CD4-positive, alpha-beta T cell treated with Interleukin-1 beta for 1 hour (primary cell): ENCODE measurements at places on chromosomes 3 and 15.

DNA sequence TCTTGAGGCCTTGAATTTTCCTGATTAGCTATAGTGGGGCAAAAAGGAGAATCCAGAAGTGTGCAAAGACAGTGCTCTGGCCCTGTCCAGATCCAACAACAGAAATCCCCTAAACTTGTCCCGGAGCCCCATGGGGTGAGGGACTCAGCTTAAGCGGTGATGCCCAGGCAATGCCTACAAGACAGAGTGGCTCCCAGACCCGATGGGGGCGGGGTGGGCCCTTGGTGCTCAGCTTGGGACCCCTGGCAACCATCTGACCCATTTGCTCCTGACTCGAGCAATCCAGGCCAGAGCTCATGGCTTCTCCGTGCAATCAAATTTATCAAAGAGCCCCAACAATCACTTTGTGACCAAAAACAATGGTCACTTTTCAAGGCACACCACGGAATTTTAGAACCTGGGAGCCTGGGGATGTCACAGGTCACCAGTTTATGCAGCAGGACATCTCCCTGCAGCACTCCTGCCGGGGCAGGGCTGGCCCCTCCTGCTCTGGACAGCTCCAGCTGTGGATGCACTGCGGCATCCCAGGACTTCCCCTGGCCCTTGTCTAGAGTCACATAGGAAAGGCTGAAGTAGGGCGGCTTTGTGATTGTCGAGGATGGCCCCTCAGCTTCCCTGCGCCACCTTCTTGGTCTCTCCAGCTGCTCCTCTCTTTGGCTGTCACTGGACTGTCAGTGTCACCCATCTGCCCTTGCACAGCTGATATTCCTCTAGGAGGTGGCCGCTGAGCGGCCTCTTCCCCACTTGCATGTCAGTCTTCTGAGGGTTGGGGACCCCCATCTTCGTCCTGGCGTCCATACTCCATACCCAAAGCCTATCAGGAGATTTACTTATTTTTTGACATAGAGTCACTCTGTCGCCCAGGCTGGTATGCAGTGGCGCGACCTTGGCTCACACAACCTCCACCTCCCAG is 28.4 kb downstream of the RGMA start:
- no peak for DNase-seq

- DNase-seq, result no peak
Measured at GRCh38 chr15:59410391-59410896, 27.5 kb upstream of the FAM81A start.

GRCh38 chr3:70736009-70736408 is 423.6 kb upstream of the MDFIC2 start:
- no peak for DNase-seq

DNA sequence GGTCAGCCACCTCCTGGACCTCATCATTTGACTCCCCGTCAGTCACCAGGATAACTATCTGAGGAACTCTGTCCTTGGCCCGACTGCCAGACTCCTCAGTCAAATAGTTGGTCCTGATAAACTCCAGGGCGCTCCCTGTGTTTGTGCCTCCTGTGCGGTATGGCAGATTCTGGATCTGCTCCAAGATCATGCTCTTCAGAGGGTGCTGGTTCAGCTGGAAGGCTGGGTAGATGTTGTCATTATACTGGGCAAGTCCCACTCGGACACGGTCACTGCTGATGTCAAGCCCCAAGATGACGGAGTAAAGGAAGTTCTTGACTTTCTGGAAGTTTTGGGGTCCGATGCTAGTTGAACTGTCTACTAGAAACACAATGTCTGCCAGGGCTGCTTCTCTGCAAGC is 31.1 kb upstream of the CAPN7 start:
- no peak for DNase-seq

DNA sequence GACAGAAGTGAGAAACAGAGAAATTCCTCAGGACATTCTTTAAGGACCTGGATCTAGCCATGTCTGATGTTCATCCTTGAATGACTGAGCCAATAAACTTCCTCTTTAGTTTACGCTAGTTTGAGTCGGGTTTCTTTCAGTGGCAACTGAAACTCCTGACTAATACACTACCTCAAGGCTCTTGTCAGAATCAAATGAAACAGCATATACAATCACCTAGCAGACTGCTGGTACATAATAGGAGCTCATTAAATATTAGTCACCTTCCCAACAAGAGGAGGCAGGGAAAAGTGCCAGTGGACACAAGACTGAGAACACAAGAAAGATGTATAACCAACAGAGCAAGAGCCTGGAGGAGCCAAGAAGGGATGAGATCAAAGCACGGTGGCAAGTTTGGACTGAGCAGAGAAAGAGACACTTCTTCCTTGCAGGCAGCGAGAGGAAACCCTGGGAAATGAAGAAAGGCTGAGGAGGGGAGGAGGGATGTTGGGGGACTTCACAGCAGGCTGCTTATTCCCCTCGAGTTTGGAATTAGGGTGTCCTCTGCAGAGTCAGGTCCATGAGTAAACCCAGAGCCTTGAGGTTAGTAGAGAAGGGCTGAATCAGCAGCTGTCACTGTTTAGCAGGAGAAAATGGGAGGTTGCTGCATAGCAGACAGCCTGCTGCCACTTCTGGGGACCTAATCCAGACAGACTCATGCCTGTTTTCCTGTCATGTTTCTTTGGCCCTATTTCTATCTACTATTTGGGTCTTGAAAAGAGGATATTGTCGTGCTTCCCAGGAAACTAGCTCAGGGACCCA is 73.3 kb downstream of the MRPL46 start:
- DNase-seq, result no peak

GRCh38 chr3:88133711-88134263 is 16.0 kb upstream of the C3orf38 start:
- DNase-seq, result no peak

DNA sequence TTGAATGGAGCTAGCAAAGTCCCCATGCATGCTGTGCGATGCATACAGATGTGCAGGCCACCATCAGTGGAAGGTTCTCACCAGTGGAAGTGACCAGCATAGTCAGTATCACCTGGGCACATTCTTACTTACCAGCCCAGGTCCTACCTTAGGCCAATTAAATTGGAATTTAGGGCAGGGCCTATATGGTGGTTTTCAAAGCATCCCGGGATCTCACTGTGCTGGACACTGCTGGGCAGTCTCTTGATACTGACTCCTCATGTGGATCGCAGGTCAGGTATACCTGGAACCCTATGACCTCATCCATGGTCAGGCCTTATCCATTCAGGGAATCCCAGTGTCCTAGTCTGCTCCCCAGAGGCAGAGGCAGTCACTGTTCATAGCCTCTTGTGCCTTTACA is 336.6 kb upstream of the NR2E3 start:
- DNase-seq, result no peak

DNA sequence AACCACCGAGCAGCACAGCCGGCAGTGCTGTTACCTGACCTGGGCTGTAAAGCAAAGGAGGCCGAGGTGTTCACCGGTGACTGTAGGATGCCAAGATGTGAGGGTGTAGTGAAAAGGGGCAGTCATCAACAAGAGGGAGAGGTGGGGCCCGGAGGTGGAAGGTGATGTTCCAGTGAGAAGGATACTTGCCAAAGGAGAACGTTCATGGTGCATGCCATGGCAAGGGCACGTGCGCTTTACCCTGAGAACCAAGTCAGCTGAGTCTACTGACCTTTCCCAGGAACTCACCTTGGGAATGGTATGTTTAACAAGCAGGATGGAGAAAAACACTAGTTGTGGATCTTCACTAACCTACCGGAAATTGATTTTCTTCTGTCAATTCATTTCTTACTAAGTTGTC is 211.1 kb downstream of the PDZRN3 start:
- DNase-seq, result no peak

- DNase-seq, result no peak
Measured at GRCh38 chr3:178182337-178182779, 353.9 kb upstream of the KCNMB2 start.

- no peak for DNase-seq
Measured at GRCh38 chr15:39756806-39757522, 25.7 kb downstream of the FSIP1 start.

GRCh38 chr15:69131362-69132220 is 28.8 kb upstream of the GLCE start:
- DNase-seq, result no peak

GRCh38 chr3:101963902-101964362 is 114.6 kb downstream of the NFKBIZ start:
- no peak for DNase-seq

DNA sequence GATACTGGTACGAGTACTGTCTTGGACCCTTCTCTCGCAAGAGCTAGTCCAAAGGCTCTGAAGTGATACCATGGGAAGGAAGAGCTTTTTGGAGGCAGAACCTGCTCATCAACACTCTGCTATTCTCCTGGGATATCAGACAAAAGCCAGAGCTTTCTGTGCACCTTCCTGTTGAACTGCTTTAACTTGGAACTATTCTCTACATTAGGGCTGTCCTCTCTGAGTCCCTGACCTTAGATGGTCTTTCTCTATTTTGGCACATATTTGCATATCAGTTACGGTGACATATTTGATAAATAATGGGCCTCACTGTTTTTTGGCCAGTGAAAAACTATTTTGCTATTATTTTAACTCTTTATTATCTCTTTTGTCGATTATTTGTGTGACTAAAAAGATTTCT is 146.9 kb downstream of the TIGIT start:
- no peak for DNase-seq

- DNase-seq, result no peak
Measured at GRCh38 chr3:54988838-54989630, 61.2 kb upstream of the LRTM1 start.

- DNase-seq, result no peak
Measured at GRCh38 chr15:57198654-57199291, 177.5 kb upstream of the CGNL1 start.

- DNase-seq, result no peak
Measured at GRCh38 chr3:139300416-139300815, 43.4 kb upstream of the MRPS22 start.

DNA sequence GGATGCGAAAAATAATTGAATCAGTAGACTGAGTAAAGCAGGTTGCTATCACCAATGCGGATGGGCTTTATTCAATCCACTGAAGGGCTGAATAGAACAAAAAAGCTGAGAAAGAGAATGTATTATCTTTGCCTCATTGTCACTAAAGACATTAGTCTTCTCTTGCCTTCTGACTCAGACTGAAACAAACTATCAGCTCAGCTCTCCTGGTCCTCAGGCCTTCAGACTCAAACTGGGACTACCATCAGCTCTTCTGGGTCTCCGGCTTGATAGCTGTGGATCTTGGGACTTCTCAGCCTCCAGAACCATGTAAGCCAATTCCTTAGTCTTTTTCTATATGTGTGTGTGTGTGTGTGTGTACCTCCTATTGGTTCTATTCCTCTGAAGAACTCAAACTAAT is 12.6 kb downstream of the IFT57 start:
- no peak for DNase-seq

DNA sequence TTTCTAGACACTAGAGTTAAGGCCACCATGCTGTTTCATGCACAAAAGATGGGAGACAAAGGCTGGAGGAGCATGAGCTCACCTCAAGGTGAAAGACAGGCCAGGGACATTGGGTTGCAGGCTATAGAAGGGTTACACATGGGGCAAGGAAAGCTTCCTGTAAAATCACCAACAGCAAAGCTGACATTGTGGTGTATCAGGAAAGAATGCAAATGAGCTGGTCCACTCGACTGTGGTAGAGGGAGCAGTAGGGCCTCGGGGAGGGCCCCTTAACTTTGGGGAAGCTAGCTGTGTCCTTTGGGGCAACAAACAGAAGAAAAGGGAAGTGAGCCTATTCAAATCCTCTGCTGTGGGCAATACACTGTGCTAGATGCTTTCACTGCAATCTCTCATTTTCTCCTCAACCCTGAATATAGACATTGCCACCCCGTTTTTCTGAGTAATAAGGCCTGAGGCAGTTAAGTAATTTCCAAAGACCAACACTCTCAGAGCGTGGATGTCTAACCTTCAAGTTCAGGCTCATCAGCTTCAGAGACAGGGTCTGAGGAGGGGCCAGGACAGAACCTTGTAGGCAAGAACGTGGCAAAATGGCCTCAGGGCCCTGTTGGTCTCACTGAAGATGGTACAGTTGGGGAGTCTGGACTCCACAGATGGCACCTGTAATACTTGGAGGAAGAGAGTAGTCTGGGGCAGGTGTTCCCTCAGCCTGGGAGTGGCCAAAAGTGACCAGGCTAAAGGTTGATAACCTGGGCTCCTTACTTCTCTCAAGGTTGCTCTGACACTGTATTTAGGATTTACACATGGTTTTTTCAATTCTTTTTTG is 24.1 kb downstream of the CX3CR1 start:
- peak; percentile 74 for DNase-seq

GRCh38 chr3:120145542-120146285 is 51.5 kb upstream of the GSK3B start:
- DNase-seq, result no peak

GRCh38 chr15:56866803-56867202 is 51.6 kb upstream of the TCF12 start:
- no peak for DNase-seq

DNA sequence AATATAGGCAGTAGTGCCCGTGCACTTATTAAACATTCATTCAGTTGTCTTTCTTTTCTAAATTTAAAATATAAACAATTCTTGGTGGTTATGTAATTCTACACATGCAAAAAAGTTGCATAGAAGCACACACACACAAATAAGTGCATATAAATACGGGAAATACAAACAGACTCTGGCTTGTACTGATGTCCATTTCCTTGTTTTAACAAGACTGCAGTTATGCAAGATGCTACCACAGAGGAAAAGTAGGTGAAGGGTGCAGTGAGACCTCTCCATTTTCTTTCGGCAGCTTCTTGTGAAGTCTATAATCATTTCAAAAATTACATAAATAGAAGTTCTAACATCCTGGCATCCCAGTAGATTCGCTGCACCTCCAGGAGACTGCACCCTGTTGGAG is 130.6 kb upstream of the BCL6 start:
- DNase-seq, result no peak

DNA sequence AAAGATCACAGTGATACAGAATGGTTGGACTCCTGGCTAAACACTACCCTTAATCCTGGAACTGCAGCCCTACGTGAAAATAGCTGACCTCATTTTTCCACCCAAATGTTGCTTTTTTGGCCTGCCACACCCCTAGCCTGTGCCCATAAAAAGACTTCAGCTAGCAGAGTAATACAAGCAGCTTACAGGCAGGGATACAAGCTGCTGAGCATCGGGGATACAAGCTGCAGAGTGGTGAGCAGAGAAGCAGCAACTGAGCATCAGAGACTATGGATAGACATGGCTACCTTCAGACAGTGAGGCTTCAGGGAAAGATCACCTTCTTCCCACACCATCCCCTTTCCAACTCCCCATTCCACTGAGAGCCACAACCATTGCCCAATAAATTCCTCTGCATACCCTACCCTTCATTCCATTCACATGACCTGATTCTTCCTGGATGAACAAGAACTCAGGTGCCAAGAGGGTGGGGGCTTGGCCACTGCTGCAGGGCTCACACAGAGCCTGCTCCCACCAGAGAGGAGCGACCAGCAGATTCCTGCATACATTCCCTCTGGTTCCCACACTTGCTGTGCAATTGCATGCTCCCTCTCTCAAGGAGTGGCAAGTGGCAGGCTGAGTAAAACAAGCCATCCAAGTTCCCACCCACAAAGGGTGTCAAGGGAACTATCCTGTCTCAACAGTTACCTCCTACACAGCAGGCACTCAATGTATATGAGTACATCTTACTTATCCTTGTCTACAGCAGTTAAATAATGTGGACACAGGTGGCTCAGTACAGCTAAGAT is 217.5 kb downstream of the ALCAM start:
- no peak for DNase-seq

- DNase-seq, result no peak
Measured at GRCh38 chr3:61378311-61378710, 127.1 kb upstream of the FHIT start.
